Naive B cell (primary cell): ENCODE measurements at places on chromosomes 1 and 21.

GRCh38 chr1:165424454-165425216 is 20.3 kb downstream of the RXRG start:
- H3K4me3 ChIP-seq: no peak overlapping the region
- peaks cover 10% of the 10 kb centered on the region for H3K4me1 ChIP-seq
- peak overlapping the region; percentile 29 for H3K27ac ChIP-seq
- DNase-seq: no peak

GRCh38 chr1:75600781-75601180 is 10.1 kb downstream of the SLC44A5 start:
- no peaks in the 10 kb centered on the region for H3K36me3 ChIP-seq
- no peaks in the 10 kb centered on the region for H3K4me1 ChIP-seq
- DNase-seq: no peak
- H3K4me3 ChIP-seq: no peak overlapping the region
- H3K27me3 ChIP-seq: no peaks in the 10 kb centered on the region

GRCh38 chr1:211583011-211583992 is 4.3 kb upstream of the SLC30A1 start:
- H3K27ac ChIP-seq: no peak overlapping the region
- H3K36me3 ChIP-seq: no peaks in the 10 kb centered on the region
- no peaks in the 10 kb centered on the region for H3K27me3 ChIP-seq
- no peak overlapping the region for H3K4me3 ChIP-seq

GRCh38 chr1:15460708-15461095 is 4.2 kb downstream of the CELA2A start:
- H3K4me1 ChIP-seq: no peaks in the 10 kb centered on the region
- H3K36me3 ChIP-seq: no peaks in the 10 kb centered on the region
- no peak overlapping the region for H3K27ac ChIP-seq
- no peaks in the 10 kb centered on the region for H3K27me3 ChIP-seq

GRCh38 chr21:41520560-41521442 is 12.8 kb upstream of the TMPRSS2 start:
- no peak overlapping the region for H3K27ac ChIP-seq
- no peak for DNase-seq
- H3K4me1 ChIP-seq: no peaks in the 10 kb centered on the region
- H3K36me3 ChIP-seq: no peaks in the 10 kb centered on the region
- peaks cover 21% of the 10 kb centered on the region for H3K27me3 ChIP-seq

- peaks cover 15% of the 10 kb centered on the region for H3K36me3 ChIP-seq
- no peak overlapping the region for H3K4me3 ChIP-seq
- DNase-seq: no peak
- H3K27ac ChIP-seq: no peak overlapping the region
Measured at GRCh38 chr21:46428286-46428685, 30.4 kb upstream of the DIP2A start.

- H3K27ac ChIP-seq: no peak overlapping the region
- H3K27me3 ChIP-seq: no peaks in the 10 kb centered on the region
- H3K36me3 ChIP-seq: no peaks in the 10 kb centered on the region
- DNase-seq: peak; percentile 49
- H3K4me3 ChIP-seq: no peak overlapping the region
Measured at GRCh38 chr21:45136927-45137611, 62.7 kb downstream of the ADARB1 start.

- no peak overlapping the region for H3K4me3 ChIP-seq
- H3K36me3 ChIP-seq: no peaks in the 10 kb centered on the region
- peaks cover 8% of the 10 kb centered on the region for H3K4me1 ChIP-seq
- DNase-seq: no peak
- H3K27me3 ChIP-seq: peaks cover 74% of the 10 kb centered on the region
Measured at GRCh38 chr1:3159121-3159520, 90.1 kb downstream of the PRDM16 start.

GRCh38 chr1:231508941-231509340 is 19.5 kb upstream of the TSNAX start:
- H3K4me1 ChIP-seq: no peaks in the 10 kb centered on the region
- no peak for DNase-seq
- H3K36me3 ChIP-seq: no peaks in the 10 kb centered on the region
- H3K27ac ChIP-seq: no peak overlapping the region
- no peak overlapping the region for H3K4me3 ChIP-seq

DNA sequence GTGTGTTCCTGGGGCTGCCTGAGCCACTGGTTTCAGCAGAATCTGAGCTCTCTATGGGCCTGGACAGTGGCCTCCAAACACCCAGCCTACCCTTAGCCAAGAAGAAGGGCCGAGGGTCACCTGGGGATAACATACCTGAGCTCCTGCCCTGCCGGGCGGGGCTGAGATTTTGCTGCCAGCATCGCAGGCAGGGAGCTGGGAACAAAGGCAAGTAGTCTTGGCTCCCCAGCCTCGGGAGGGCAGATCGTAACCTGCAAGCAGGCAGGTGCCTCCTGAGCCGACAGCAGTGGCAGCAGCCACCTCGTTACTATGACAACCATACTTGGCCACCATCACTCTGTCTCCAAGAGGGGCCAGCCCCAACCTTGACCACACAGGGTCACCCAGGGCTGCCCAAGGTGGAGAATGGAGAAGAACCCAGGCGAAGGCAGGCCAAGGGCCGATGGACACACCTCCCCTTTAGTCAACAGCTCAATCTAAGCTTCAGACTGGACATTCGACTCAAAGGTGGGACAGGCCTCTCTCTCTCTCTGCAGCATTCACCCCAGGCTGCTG is 54.6 kb downstream of the TOMM20 start:
- no peak overlapping the region for H3K27ac ChIP-seq
- no peak for DNase-seq
- H3K4me1 ChIP-seq: peaks cover 8% of the 10 kb centered on the region

DNA sequence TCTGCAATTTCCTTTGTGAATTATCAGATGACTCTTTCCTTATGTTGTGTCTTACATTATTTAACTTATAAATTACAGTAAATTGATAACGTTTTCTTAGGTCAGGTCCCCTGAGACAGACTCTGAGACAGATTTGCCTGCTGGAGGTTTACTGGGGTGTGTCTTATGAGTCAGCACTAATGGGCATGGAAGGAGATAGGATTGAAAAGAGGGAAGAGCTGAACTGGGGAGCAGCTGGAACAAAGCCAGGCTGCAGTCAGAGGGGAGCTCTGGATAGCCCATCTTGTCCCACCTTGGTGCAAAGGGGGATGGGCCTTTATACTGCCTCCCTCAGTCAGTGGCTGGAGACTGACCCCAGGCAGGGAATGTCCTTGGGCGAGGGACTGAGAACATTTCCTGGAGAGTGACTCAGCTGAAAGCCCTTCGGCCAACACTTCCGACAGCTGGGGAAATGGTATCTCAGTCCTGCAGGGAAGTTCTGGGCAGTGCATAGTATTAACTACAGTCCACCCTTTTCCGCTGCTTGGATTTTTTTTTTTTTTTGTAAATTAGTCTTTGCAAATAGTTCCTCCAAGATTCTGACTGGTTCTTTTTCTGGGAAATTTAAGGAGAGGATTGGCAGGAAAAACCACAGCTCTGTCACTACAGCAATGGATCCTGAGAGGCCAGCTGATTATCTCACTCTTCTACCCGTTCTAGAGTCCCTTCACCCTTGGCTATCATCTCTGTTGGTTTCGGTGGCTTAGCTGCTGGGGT is 39.1 kb upstream of the CDC42BPA start:
- no peak overlapping the region for H3K27ac ChIP-seq
- no peak for DNase-seq
- peaks cover 3% of the 10 kb centered on the region for H3K36me3 ChIP-seq
- no peaks in the 10 kb centered on the region for H3K4me1 ChIP-seq
- H3K27me3 ChIP-seq: peaks cover 7% of the 10 kb centered on the region
- no peak overlapping the region for H3K4me3 ChIP-seq

GRCh38 chr1:235628316-235629005 is 21.1 kb downstream of the GNG4 start:
- peaks cover 20% of the 10 kb centered on the region for H3K27me3 ChIP-seq
- no peak overlapping the region for H3K4me3 ChIP-seq
- no peak for DNase-seq

GRCh38 chr1:200628223-200628881 is 7.8 kb upstream of the KIF14 start:
- DNase-seq: peak; percentile 74
- H3K36me3 ChIP-seq: no peaks in the 10 kb centered on the region
- H3K4me3 ChIP-seq: peak overlapping the region; percentile 55
- H3K27ac ChIP-seq: peak overlapping the region; percentile 97
- no peaks in the 10 kb centered on the region for H3K27me3 ChIP-seq
